HS-27A (cell line): ENCODE measurements at places on chromosomes 11 and 22.

GRCh38 chr11:131279654-131280384, 90.6 kb upstream of the NTM start:
- no peak for DNase-seq

DNA sequence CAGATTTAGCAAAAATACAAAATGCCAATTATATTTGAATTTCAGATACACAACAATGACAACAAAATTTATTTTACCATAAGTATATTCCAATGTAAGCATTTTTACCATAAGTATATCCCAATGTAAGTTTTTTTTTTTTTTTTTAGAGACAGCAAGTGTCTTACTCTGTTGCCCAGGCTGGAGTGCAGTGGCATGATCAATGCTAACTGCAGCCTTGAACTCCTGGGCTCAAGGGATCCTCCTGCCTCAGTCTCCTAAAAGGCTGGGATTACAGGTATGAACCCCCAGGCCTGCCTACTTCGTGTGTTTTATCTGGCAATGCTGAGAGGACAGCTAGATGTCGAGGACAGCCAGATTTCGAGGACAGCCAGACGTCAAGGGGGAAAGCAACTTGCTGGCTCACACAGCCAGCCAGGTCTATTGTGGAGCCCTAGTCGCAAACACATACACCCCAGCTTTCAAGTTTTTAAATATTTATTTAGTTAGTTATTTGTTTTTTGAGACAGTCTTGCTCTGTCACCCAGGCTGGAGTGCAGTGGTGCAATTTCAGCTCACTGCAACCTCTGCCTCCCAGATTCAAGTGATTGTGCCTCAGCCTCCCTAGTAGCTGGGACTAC, 1.1 kb upstream of the SERPING1 start:
- no peak for DNase-seq

DNA sequence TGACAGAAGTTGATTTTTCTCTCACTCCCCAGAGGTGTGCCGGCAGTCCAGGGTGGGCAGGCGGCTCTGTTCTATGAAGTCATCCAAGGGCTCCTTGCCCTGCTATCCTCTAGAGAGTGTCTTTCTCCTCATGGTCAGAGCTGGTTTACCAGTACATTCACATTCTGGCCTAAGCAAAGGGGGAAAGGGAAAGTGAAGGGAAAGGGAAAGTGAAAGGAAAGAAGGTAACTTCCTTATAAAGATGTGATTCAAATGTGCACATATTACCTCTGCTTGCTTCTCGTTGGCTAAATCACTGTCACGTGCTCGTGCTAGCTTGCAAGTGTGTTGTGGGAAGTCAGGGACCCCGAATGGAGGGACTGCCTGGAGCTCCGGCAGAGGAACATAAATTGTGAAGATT, 2.9 kb upstream of the HTATIP2 start:
- no peak for DNase-seq

DNA sequence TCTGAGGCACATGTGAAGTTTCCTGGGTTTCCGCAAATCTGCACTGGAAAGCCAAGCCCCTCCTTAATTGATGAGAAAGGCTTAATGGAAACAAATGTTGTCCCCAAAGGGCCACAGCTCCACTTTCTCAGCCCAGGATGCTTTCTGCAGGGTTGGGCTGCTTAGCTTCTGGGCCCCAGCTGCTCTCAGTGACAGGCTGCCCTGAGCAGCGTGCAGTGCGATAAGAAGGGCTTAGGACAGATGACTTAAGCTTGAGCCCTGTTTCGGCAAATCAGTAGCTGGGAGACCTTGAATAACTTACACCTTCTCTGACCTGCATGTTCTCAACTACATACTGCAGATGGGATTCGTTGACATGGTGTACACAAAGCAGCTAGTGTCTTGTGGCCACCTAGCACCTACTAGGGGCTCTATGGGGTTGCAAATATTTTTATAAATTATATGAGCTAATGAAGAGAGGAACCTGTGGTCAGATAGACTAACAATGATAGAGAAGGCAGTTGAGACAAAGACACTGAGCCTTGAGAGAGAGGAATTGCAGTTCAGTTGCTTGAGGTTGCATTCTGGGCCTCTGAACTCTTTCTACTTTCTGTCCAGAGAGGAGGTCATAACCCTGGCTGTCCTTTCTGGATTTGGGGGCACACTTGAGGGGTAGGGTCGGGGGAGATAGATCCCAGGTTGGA, 11.5 kb downstream of the STX3 start:
- no peak for DNase-seq

GRCh38 chr11:57763568-57763967, 2.0 kb downstream of the CTNND1 start:
- DNase-seq: no peak

DNA sequence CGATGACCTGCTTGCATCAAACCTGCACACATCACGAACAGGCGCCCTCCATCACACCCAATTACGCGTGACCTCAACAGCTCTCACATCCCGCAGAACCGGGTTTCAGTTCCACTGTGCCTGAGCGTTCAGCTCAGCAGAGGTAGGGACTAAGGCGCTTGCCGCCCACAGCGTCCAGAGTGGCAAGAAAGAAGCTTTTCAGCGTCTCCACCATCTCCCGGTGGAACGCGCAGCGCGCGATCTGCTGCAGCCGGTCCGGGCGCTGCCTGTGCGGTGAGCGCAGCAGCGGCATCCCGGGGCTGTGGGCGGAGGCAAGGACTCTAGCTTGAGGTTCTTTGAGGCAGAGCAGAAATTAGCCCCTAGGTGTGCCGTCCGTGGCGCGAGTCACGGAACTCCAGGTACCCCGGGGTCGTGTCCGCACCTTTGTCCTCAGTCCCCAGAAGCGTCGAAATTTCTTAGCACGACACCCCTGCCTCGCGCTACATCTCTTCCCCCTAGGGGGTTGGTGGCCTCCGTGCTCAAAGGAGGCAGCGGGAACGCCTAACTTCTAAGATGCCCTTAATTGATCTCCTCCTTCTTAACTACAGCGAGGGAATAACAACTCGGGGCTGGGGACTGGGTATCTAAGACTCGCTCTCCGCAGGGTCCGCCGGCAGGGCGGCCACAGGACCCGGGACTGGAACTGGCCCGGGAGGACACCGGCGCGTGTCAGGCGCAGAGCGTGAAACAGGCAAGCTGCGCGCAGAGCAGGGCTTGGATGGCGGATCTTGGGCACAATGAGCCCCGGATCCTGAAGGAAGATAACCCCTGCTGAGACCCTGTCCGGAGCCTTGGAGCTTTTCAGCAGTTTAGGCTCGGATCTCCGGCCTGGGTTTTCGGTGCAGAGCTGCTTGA, 1.7 kb upstream of the CALCA start:
- no peak for DNase-seq

DNA sequence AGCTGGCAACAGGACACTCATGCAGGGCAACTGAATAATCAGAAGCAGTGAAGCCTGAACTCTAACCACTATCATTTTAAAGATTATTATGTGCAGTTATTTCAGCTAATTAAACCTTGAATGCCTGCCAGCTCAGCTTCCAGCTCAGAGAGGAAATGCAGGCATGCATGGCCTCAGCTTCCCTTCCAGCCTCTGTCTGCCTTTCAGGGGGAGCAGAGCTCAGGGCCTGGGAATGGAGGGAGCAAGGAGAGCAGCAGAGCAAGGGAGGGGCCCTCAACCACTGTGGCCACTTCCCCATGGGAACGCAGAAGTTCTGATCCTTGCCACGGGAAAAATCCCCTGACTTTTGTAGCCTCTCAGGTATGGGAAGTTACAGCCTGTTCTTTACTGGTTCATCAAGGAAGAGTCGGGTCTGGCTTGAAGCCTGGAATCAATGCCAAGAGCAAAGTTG, 32.5 kb upstream of the APLNR start:
- no peak for DNase-seq

DNA sequence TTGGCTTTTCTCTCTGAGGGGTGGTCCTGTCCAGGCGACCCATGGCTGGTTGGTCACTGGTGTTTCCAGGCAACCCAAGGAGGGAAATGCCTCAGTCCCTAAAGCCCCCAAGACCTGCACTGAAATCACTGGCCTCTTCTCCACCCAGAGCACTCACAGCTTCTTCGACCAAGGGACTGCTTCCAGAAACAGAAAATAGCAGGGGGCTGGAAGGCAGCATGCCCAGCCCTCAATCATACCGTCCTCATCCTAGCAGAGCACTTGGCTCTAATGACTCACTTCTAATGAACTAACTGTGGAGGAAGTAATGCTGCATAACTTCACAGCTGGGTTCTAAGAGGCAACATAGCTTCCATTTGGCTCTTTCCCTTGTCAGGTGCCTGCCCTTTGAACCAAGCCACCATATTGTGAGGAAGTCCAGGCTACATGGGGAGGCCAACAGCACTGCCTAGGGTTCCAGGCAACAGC, 27.6 kb downstream of the DKK3 start:
- DNase-seq: no peak

- no peak for DNase-seq
Observed at GRCh38 chr11:6541356-6541755, 44.3 kb downstream of the DNHD1 start.

DNA sequence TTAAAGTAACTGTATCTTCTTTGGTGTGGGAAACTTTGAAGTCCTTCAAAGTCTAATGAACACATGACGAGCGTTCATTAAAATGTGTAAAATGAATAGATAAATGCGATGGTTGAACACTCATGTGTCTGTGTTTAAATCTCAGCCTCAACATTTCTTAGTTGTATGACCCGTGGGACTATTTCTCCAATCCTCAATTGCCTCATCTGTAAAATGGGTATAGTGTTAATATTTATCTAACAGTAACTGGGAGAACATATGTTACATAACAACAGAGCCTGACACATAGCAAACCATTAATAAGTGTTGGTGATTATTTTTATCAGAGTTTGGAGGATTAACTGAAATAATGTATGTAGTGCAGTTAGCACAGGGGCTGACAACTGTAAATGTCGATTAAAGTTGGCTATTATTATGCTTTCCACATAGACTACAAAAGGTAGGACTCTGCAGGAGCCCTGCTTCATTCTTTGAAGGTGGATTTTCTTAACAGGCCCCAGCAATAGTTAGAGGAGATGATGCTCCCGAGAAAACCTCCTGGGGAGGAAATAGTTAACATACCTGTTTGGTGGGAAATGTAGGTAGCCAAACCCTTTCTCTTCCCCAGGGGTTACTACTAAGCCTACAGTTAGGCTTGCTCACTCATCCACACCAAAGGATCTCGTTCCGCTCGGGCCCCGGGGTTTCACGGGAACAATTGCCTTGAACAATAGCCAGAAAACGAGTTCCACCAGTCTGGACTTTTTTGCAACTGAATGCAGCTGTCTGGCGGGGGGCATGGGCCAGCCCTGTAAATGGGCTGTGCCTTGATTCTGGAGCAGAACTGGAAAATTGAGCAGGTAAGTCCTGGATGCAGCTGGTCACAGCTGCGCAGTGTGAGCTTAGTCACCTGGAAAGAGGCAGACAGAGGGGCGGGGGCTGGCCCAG, 133.4 kb downstream of the DBX1 start:
- no peak for DNase-seq

DNA sequence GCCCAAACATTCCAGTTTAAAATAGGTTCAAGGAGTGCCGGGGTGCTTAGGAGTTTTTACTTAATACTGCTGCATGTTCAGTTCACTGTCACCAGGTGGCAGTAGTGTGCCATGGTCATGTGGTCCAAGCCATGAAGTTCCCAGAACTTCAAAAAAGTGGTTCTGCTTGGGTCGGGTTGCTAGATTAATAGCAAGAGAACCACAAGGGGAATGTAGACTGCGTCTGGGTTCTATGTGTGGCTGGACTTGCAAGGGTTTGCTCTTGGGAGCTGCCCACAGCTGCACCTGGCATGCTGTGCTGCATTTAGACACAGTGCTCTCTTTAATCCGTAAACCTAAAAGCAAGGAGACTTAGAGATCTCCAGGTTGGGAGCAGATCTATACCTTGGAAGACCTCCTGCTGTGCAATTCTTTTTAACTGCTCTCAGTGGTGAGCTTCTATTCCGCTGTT, 6.5 kb upstream of the SPON1 start:
- no peak for DNase-seq

GRCh38 chr11:124978316-124978715, 24.3 kb downstream of the CCDC15 start:
- DNase-seq: no peak

- DNase-seq: no peak
Observed at GRCh38 chr11:65293909-65294381, 20.7 kb upstream of the CDC42EP2 start.

- peak; percentile 84 for DNase-seq
Observed at GRCh38 chr11:95150956-95151684, 61.5 kb downstream of the ENDOD1 start.

GRCh38 chr22:36222887-36223450, 16.4 kb downstream of the APOL2 start:
- DNase-seq: no peak

- DNase-seq: no peak
Observed at GRCh38 chr11:65373839-65374580, 8.4 kb downstream of the SLC25A45 start.

DNA sequence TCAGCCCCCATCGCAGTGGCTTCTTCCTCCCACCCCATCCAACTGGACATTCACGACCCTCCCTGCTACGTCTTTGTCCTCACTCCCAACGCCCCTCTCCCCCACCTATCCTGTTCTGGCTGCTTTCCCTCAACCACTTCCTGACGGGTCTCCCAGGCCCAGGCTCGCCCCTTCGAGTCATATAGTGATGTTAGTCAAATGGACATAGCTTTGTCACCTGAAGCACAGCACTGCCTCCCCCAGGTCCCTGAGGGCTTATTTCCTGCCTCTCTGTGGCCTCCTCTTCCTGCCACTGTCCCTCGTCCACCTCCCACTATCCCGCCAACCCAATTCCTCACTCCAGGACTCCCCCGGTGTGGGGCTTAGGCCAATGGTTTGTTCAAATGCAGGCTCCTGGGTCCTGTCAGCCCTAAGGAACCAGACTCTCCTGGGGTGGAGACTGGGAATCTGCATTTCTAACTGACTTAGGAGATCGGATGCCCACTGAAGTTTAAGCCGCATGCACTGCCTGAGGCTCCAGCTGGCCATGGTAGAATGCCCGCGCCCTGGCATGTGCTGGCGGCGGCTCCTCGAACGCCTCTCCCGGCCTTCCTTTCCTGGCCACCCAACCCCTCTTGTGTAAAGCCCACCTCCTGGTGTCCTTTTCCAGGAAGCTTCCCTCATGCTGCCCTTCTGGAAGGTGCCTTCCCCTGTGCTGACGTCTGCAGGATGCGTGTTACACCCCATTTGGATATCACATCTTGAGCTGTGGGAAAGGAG, 18.3 kb downstream of the SUN2 start:
- no peak for DNase-seq

DNA sequence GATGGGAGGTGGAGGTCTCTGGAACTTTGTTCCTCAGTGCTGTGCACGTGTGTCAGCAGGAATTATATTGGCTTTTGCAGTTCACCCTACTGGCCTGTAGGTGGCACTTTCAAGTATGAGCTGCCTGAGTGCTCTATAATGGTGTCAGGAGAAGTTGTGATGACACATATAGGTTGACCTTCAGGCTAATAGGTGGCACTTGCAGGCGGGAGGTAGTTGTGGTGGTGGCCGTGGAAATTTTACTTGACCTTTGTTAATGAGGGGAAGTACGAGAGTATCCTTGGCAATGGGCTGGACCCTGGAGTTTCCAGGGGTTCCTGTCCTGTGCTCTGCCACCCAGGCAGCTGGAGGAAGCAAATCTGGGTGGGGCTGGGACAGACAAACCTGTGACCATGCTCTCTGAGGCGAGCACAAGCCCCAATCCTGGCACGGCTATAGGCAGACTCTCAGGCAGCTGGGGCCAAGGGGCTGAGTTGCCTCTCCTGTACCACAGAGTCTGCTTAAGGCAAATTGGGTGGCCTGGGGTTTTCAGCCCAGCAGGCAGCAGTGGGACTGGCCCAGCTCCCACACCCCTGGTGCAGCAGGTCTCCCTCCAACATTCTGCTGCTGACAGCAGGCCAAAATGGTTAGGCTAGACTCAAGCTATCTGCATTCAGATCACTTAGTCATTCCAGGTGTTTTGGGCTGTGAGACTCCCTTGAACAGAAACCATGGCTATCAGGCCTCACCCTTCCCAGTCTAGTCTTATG, 147.5 kb upstream of the CTSC start:
- DNase-seq: no peak

- DNase-seq: no peak
Observed at GRCh38 chr11:112966561-112966960, 5.3 kb downstream of the NCAM1 start.
